ENCODE measurements at places on chromosomes 2 and 18.

- no peak for DNase-seq
These were observed 41.9 kb downstream of the TRAPPC8 start for GRCh38 chr18:31901063-31901462.

DNA sequence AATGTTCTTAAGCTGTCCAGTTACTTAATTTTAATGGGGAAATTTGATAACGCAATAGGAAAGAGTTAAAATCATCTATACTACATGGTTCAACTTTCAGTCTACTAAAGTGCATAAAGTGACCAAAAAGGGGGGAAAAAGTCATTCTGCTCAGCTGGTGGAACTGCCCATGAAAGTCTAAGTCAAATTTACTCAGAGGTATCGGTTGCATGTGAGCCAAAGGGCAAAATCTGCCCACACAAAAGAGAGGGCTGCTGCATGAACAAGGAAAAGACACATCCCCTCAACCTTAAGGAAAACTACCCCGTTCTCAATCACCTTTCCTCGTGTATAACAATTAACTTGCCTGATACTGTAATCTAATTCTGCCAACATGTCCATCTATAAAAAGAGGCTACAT lies 126.1 kb downstream of the TCF4 start:
- DNase-seq = no peak

- DNase-seq = no peak
These were observed 51.4 kb downstream of the TFCP2L1 start for GRCh38 chr2:121233486-121234110.

GRCh38 chr2:164145093-164145987 lies 409.5 kb upstream of the FIGN start:
- no peak for DNase-seq

GRCh38 chr2:152415231-152415642 lies 80.3 kb downstream of the FMNL2 start:
- DNase-seq = no peak
